ENCODE measurements at places on chromosomes 1 and 21. TPM values are rescaled to one million over a fixed set of nuclear protein-coding genes. Genes with fewer than 3 reads are reported as not detected.

The DCST2 gene
- total RNA-seq = 0.12 TPM

The PCSK9 gene
- total RNA-seq = 2.6 TPM

DNA sequence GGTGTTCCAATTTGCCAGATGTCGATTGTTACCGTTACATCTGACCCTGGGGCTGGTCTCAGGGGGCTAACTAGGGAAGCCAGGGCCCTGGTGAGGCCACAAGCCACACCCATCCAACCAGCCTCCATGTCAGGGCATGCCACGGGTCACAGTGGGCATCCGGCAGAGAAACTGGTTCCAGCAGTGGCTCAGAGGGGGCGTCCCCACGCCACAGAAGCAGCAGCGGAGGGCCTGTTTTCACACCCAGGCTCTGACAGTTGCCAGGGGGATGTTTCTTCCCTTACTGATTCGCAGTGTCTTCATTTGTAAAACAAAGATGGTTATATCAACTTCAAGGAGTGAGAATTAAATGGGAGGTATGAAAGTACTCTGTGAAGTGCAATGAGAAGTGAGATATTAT, 75.0 kb upstream of the COX20 start:
- DNase-seq = no peak

The LCE1A gene
- not detected for total RNA-seq

The OPTC gene
- total RNA-seq = not detected
